T follicular helper cell (primary cell): ENCODE measurements at places on chromosomes 5 and 9.

DNA sequence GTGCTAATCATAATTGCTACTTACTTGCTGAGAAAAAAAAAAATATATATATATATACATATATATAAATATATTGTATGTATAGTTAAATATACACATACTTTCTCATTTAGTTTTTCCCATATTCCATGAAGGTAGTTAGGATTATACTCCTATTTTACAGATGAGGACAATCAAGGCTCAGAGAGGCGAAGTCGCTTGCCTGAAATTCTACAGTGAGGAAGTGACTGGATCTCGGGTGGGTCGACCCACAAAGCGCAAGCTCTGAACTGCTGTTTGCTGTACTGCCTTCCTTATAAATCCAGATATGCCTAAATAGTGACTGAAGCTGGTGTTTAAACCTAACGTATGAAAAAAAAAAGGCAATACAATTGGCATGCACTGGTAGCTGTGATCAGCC lies 148.3 kb upstream of the TBC1D2 start:
- DNase-seq, result no peak

- no peak for DNase-seq
Observed at GRCh38 chr5:1826235-1826980, 25.2 kb downstream of the NDUFS6 start.

DNA sequence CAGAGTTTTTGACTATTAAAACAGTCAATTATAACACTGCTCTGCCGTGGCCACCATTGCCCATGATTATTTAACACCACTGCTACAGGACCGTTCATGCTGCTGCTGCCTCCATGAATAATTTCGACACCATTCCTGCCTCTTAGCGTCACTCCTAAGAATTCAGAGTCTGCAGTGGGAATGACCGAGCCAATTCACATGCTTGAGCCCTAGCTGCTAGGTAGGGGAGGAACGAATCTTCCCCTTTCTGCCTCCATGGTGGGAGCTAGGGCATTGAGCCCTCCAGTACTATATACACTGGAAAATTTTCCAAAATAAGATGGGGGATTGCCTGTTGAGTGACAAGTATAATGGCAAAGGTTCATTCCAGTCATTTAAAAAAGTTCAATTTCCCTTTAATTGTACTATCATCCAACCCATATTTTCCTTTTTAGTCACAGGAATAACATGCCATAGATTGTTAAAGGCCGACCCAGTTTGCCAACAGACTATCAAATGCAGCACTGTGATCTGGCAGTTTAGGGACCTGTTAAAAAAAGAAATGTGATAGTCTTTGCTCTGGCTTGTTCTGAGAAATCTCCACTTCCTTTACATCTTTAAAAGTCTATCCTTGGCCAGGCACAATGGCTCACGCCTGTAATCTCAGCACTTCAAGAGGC lies 13.5 kb upstream of the B4GALT1 start:
- no peak for DNase-seq

DNA sequence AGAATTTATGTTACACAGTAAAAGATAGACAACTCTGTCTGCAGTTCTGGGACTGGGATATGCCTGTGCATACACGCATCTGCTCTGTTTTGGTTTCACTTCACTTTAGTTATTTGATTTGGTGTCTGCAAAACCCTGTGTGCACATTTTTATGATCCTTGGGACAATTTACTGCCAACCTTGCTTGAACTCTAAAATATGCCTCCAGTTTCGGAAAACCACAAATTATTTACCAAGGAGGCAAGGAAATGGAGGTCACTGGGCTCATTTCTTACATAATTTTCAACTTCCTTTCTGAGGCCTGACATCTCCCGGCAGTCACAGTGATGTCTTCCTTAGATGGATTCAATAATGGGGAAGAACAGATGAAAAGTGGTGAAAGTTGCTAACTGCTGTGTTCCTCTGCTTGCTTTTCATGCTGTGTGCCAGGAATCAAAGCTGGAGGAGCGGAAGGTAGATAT lies 61.2 kb upstream of the TAF11L2 start:
- DNase-seq, result no peak

GRCh38 chr5:33969572-33970452 lies 14.7 kb downstream of the SLC45A2 start:
- DNase-seq, result no peak

- no peak for DNase-seq
Observed at GRCh38 chr9:95606489-95607350, 89.9 kb upstream of the PTCH1 start.

DNA sequence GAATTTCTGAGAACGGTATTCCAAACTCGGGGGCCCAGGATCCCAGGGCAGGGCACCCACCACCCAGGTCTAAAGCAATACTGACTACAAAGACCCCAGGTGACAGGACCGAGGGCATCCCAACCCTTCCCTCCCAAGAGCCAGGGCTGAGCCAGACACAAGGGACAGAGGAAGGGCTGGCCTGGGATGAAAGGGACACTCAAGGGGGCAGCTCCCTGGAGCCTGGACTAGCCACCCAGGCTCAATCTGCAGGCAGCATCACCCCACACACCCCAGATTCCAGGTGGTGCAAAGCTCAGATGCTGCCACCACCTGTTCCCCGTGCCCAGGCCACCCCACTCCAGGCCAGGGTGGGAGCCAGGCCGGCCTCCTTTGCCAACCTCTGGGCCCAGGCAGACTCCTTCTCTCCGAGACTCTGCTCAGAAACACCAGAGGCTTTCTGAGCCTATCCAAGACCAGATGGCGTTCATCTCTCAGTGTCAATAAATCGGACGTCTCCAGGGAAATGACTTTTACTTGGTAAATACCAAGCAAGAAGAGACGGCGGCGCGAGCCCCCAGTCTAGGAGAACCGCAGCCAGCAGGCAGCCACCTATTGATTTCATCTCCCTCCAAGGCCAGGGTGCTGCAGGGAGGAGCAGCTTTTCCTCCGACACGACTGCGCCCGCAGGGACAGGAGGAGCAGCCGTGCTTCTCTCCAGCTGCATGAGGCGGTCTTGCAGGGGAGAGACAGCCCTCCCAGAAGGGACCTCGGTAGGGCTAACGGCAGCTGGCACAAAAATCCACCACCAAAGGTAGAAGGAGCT lies 94.1 kb upstream of the ADAMTS2 start:
- DNase-seq, result no peak

DNA sequence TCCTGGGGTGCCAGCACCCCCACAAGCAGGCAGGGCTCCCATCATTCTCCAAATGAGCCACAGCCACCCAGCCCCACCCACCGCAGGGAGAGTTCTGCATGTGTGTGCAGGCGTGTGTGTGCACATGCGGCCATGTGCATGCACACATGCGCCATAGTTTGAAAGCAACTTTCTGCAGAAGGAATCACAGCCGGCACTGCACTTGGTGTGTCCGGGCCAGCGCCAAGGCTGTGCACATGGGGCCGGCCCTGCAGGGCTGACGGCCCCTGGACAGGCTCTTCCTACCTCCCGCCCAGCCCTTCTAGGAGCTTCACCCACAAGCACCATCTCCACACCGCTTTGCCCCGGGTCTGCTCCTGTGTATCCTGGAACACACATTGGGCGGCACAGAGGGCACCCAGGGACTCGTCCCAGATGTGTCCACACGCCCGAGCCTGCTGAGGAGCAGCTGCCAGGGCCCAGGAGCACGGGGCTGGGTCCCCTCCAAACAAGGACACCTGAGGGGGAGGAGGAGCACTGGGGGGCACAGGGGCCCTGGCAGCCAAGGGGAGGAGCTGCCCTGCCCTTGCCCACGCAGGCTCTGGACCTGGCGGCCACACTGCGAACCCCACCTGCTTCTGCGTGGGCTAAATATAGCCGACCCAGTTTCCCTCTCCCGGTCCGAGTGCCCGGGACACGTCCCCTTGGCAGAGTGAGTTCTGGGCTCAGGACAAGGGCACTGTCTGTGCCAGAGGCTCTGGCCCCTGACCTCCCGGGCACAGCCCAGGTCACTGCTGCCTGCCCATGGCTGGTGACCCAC lies 19.1 kb downstream of the TPPP start:
- DNase-seq, result no peak

DNA sequence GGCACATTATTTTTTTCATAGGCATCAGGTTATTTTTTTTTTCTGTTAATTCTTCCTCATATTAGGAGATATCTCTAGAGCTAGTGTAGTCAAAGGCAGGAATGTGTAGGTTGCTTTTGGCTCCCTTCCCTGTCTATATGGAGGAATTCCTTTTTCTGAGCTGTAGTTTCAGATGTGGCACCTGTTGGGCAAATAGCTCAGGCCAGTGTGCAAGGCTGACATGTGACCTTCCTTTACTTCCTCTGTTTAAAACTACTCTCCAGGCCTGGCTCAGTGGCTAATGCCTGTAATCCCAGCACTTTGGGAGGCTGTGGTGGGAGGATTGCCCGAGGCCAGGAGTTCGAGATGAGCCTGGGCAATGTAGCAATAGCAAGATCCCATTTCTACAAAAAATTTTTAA lies 40.5 kb upstream of the KIAA1958 start:
- DNase-seq, result no peak

GRCh38 chr9:95506428-95506677 lies 10.4 kb downstream of the PTCH1 start:
- DNase-seq, result no peak

GRCh38 chr9:100284247-100284646 lies 68.5 kb downstream of the TEX10 start:
- DNase-seq, result no peak

DNA sequence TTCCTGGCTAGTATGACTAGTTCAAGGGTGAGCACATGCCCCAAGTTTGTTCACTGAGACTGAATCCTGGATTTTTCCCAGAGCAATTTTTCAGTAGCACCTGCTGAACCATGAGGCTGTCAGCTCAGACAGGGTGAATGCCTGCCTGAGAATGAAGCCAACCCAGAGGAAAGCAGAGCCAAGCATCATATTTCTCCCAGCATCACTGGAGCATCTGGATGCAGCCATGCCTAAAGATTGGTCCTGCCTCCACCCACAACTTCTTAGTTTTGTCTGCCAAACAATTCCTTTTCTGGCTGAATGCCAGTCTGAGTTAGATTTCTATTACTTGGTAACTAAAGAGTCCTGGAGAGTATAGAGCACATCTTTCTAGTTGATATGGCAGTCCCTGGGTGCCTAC lies 343.6 kb downstream of the CSNK1G3 start:
- no peak for DNase-seq

GRCh38 chr5:177432839-177433657 lies 6.6 kb downstream of the GRK6 start:
- no peak for DNase-seq

DNA sequence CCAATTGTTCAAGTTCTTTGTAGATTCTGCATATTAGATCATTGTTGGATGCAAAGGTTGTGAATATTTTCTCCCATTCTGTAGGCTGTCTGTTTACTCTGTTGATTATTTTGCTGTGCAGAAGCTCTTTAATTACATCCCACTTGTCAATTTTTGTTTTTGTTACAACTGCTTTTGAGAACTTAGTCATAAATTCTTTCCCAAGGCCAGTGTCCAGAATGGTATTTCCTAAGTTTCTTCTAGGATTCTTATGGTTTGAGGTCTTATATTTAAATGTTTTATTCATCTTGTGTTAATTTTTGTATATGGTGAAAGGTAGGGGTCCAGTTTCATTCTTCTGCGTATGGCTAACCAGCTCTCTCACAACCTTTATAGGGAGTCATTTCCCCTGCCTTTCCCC lies 116.5 kb downstream of the CPLANE1 start:
- DNase-seq, result no peak

GRCh38 chr9:84331119-84331809 lies 9.3 kb downstream of the SLC28A3 start:
- DNase-seq, result no peak

DNA sequence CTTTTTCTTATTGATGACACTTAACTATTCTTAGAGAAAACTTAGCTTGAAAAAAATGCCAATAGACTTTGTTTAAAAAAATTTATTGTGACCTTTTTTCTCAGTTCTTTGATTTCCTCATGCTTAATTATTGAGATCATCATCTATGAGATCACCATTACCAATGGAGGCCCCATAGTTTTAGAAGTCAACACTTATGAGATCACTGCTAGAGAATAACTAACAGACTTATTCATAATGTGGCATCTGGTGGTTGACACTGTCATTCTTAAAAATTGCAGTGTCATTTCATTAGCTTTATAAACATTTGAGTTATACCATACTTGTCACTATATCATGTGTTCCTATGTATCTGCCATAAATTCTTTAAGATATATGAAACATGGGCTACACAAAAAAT lies 14.9 kb upstream of the FEM1C start:
- no peak for DNase-seq

GRCh38 chr5:59850766-59851165 lies 42.8 kb downstream of the PDE4D start:
- no peak for DNase-seq

GRCh38 chr9:95481000-95481399 lies 35.8 kb downstream of the PTCH1 start:
- DNase-seq, result no peak
